ENCODE measurements at places on chromosomes 5 and 9. TPM values are rescaled to one million over a fixed set of nuclear protein-coding genes. Genes with fewer than 3 reads are reported as not detected.

- ATAC-seq = no peak
These were observed 62.3 kb downstream of the GCNT1 start for GRCh38 chr9:76521244-76521681.

- no peak for ATAC-seq
These were observed 36.3 kb upstream of the RLN1 start for GRCh38 chr9:5375790-5376477.

GRCh38 chr5:177132136-177133095 is 1.2 kb upstream of the NSD1 start:
- peak; percentile 27 for ATAC-seq

DNA sequence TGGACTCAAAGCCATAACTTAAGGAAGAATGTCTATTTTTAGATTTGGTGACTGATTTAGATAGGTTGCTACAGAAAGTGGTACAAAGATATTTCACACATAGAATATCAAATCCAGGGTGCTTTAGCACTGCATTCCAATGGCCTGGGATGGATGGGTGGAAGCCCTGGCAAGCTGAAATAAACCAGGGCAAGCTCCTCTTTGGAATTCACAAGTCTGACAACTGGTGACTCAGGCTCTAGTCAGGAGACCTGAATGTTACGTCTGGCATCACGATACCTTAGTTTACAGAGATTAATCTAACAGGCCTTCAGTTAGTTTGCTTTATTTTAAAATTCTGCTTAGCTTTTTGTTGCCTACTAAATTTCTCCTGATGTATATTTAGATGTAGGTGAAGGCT is 144.0 kb downstream of the TMC1 start:
- no peak for ATAC-seq

GRCh38 chr9:116323012-116323411 is 169.4 kb downstream of the PAPPA start:
- ATAC-seq = no peak

GRCh38 chr5:176535664-176536131 is 1.5 kb downstream of the RNF44 start:
- no peak for ATAC-seq

DNA sequence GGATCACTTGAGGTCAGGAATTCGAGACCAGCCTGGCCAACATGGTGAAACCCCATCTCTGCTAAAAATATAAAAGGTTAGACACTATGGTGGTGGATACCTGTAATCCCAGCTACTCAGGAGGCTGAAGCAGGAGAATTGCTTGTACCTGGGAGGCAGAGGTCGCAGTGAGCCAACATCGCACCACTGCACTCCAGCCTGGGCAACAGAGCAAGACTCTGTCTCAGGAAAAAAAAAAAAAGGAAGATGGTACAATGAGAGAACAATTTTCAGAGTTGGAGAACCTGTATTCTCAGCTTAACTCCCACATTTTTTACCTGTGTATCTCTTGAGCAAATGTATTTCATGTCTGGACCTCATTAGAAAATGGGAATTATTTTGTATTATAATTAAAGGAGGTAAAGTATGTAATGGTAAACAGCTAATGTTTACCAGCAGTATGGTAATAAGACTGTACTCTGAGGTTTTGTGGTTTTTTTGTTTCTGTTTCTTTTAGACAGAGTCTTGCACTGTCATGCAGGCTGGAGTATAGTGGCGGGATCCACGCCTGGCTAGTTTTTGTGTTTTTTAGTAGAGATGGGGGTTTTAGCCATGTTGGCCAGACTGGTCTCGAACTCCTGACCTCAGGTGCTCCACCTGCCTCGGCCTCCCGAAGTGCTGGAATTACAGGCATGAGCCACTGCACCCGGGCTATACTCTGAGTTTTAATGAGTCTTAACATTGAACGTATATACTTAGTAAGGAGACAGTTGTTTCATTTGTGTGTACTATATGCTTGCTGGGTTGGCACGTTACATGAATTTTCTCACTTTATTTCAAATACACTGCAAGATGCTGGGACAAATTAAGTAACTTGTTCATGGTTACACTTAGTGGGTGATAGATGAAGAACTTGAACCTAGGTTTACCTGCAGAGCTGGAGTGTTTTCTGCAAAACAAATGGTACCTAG is 16.2 kb downstream of the UHRF2 start:
- no peak for ATAC-seq

DNA sequence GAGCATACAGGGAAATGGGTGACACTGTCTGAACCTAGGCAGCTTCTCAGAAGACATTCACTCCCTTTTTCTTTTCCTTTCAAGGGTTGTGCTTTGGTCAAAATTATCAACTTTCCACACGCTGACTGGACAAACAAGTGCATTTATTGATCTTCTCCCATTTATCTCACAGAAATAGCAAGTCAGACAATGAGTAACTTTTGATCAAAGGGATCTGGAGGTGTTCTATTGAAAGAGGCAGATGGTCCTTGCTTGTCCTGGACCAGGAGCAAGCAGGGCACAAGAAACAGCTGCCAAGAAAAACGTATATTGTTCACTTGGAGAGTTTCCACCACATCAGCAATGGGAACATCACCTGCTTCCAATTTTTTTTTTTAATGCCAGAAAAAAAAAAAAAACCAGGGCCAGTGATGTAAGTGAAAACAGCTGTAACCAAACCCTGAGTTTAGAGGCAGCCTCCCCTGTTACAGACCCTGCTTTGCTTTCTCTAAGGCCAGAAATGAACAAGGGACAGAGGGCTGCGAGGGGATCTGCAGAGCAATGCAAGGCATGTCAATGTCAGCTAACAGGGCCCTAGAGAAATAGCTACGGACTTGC is 79.8 kb downstream of the NIPSNAP3B start:
- ATAC-seq = no peak

Gene ADAMTS6
- 25.2 TPM for total RNA-seq

Gene THG1L
- 13.2 TPM for total RNA-seq

Gene SNCAIP
- total RNA-seq = 2.9 TPM

Gene NOXA1
- 3.7 TPM for total RNA-seq
